ENCODE measurements at places on chromosomes 1 and 21.

DNA sequence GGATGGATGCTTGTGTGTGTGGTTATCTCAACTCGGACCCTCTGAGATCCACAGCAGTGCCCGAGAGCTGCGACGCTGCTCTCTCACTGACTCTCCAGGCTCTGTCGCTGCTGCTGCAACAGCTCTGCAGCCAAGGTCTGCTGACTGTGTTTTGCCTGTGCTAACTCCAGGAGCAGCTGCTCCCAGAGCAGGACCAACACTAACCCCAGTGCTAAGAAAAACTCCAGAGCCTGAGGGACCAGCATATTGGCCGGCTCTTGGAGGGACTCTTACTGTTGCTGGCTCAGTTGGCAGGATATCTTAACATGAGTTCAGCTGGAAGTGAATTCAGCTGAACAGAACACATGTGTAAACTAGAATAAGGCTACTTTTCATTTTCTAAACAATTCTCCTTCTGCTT is 4.4 kb downstream of the LCE2C start:
- DNase-seq, result no peak

- no peak for DNase-seq
These were observed 57.1 kb downstream of the CTH start for GRCh38 chr1:70468180-70468579.

GRCh38 chr1:166233750-166234366 is 67.1 kb upstream of the FAM78B start:
- DNase-seq, result no peak

- peak; percentile 15 for DNase-seq
These were observed 6.6 kb downstream of the SLX9 start for GRCh38 chr21:44946254-44947041.

DNA sequence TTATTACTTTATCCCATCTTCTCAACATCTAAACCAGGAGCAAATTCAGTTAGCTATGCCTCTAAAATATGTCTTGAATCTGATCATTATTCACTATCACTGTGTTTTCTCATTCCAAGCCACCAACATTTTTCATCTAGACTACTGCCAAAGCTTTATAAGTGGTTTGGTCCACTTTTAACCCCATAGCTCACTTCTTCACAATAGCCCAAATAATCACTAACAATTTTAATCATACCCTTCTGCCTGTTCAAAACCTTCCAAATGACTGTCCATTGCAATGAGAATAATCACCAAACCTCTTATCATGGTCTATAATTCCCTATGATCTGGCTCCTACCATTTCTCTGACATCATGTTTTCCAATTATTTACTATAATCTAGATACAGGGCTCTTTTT is 149.8 kb upstream of the ZNHIT6 start:
- DNase-seq, result no peak

DNA sequence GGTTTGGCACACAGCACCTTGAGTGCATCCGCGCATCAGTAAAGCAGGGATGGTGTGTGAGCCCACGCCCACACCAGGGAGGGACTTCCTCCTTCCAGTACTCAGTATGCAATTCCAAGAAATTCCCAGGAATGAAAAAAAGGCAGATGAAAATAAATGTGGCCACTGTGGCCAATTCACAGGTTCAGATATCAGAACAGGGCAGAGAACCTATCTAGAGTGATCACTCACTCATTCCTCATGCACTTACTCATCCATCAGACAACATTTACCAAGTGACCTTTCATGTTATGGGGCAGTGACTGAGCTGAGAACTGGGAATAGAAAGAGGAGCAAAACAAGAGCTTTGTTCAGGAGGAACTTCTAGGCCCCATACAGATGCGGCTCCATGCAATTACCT is 113.7 kb downstream of the ZSCAN20 start:
- DNase-seq, result no peak

- DNase-seq, result no peak
These were observed 21.7 kb downstream of the TCHHL1 start for GRCh38 chr1:152067150-152067549.

DNA sequence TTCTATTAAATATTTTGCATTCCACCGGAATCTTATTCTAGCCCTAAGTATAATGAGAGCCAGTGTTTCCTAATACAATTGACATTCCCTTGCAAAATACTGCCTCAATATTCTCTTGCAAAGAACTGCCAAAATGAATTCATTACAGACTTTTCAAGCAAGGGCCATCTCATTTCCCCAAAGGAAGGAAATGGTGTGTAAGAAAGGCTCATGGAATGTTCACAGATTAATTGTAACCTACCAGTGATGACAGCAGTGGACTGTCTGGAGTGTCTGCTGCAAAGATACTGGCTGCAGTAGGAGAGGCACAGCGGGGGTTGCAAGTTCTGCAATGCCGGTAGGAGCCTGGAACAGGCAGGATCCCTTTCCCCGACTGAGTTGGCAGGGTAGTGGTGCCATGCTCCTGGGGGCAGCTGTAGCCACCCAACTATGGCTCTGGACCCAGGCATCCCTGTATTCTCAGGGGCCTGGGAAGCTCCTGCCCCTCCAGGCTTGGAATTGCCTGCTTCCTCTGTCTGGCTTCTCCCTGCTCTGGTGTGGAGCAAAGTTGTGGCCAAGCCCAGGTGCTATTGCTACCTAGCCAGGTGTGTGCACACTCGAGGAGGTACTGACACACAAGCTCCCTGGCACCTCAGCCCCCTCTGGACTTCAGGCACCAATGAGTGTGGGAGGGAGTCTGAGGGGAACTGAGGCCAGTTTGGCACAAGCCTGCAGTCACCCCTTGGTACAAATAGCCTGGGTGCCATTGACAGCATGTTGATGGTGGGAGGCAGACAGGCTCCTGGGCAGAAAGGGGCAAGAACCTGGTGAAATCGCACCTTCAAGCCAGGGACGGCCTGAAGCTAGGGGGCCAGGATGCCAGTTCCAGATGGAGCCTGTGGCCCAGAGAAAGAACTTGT is 1371.0 kb downstream of the KCNT2 start:
- DNase-seq, result no peak

- no peak for DNase-seq
These were observed 60.7 kb downstream of the H3-3A start for GRCh38 chr1:226123212-226123560.

- no peak for DNase-seq
These were observed 29.6 kb upstream of the PHGDH start for GRCh38 chr1:119682141-119682540.

DNA sequence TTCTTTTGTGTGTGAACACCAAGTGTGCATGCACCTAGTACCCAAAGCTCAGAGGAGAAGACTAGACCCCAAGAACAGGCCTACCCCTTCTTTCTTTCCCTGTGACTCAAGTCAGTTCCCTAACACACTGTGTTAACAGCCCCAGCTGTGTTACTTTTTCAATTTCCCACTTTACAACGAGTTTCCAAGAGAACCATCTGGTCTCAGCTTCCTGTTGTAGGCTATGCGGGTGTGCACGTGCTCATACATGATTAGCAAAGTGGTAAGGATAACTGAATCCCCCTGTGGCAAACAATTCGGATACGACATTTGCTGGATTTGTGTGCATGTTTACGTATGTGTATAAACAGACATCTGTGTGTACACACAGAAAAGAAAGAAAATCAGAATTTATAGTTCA is 17.9 kb downstream of the IFNAR2 start:
- DNase-seq, result no peak

DNA sequence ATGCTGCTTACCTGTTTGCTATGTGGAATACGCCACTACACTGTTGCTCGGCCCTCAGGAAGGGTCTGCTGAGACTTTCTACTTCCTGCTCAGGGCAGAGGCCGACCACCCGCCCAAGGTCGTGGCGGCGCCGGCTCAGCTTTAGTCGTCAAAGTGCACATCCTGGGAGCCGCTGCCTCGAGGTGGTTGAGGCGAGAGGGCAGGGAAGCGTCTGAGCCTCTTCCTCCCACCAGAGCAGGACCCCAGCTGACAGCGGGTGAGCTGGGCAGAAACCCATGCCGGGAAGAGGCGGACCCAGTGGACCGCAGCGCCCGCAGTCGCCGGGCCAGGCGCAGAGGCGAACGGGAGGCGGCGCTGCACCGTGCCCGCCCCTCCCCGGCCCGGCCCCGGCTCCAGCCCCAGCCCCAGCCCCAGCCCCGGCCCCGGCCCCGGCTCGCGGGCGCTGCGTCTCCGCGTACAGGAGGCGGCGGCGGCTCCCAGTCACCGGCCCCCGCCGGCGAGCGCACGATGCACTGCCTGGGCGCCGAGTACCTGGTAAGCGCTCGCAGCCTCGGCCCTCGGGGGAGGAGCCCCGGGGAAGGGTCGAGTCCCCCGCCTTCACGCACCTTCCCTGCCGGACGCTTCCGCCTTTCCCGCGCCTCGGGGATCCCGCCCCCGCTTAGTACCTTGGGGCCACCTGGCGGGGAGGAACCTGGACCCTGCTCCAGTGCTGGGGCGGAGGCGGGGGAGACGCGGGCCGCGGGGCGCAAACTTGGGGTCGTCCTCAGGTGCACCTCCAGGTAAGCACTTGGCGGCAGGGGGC is at the start of gene SLC44A3:
SLC44A3 (plus strand) TSS at position 413 of the 802 bp plus-strand sequence; CDS start at position 508, 95 bp downstream.
- peak; percentile 59 for DNase-seq

- DNase-seq, result no peak
These were observed 25.5 kb downstream of the TUFT1 start for GRCh38 chr1:151565502-151566189.

- DNase-seq, result no peak
These were observed 468.7 kb upstream of the B3GALT2 start for GRCh38 chr1:193654951-193655735.

DNA sequence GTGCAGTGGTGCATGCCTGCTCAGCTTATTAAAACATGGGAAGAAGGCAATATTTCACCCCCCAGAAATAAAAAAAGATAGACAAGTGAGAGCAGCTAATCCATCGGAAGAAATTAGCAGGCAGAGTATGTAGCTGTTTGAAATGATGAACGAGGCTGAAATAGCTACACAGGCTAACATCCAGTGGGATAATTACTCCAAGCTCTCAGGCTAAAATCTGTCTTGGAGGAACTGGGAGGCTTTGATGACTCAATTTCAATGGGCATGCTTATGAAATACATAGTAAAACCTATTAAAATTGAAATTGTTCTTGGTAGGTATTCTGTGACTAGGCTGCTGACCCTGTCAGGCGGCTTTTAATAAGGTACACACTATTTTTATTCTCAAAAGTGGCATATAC is 84.1 kb upstream of the RRP15 start:
- DNase-seq, result no peak

GRCh38 chr1:2100780-2101108 is 50.5 kb downstream of the PRKCZ start:
- no peak for DNase-seq

GRCh38 chr1:232534552-232535517 is 95.1 kb downstream of the SIPA1L2 start:
- no peak for DNase-seq
